ENCODE measurements at places on chromosomes 7 and 10. TPM values are rescaled to one million over a fixed set of nuclear protein-coding genes. Genes with fewer than 3 reads are reported as not detected.

- no peak for DNase-seq
These were observed 35.7 kb downstream of the SEMA3E start for GRCh38 chr7:83613232-83613631.

DNA sequence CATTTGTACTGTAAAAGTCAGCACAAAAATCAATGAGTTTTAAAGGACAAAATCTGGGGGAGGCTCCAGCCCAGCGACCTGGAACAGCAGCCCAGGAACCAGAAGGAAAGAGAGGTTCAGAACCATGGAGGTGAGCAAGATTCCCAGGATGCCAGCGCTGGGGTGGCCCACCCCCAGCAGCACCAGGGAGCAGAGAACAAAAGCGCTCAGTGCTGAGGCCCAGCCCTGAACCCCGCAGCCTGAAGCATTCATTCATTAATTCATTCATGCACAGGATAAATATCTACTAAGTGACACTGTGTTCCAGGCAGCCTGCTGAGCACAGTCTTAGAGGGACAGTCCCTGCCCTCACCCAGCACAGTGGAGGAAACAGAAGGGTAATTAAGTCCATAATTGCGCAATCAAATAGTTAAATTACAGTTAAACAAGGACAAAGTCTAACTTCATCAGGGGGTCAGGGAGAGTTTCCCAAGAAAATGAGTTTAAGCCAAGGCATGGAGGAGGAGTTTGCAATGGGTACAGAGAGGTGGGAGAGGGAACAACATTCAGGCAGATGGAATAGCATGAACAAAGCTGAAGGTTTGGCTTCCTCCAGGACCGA lies 202.3 kb downstream of the GRID1 start:
- DNase-seq: no peak

DNA sequence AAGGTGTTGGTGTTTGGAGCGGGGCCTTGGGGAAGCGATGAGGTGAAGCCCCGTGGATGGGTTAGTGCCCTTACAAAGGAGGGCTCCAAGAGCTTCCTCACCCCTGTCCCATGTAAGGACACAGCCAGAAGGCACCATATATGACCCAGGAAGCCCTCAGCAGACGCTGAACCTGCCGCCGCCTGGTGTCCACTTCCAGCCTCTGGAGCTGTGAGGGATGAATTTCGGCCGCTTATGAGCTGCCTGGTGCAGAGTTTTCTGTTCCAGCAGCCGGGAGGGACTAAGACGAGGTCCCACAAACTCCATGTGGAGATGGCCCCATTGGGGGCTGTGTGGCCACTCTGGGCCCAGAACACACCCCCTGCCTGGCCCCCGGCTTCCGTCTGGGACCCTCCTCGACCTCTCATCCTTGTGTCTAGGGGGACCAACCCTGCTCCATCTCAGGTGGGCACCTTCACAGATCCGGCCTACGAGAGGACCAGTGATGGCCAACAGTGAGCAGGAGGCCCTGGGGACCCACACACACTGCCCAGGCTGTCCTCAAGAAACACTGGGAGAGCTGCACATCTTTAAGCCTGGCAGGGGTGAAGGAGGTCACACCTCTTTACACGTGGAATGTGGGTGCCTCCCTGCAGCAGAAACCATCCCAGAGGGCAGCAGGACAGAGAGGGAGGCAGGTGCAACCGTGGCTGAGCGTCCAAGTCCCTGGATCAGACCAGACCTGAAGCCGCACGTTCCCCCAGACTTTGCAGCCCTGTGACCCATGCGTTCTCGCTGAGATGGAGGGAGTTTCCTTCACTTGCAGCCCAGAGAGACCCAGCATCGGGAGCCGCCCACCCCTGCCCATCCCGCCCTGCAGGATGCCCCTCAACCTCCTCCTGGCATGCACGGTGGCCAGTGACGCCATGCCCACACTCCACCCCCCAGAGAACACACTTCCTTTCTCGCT lies 96.1 kb downstream of the PDGFA start:
- no peak for DNase-seq

The TMEM248 gene
- 98.1 TPM for total RNA-seq

The PNLIPRP1 gene
- not detected for total RNA-seq

DNA sequence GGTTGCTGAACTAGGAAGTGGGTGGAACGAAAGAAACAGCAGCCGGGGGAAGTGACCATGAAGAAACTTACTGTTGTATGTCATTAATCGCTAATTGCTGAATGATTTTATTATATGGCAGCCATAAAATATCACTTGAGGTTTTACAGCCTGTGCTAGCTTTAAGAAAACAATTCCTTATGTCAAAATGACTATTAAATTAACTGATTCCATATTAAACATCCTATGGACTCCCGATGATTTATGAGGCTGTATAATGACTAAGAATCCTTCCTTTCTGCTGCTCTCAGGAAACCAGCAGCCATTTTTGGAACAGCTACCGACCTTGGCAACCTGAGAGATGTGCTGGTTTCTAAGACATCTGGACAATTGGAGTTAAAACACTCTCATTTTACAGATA lies 421.9 kb downstream of the SORCS3 start:
- DNase-seq: no peak

DNA sequence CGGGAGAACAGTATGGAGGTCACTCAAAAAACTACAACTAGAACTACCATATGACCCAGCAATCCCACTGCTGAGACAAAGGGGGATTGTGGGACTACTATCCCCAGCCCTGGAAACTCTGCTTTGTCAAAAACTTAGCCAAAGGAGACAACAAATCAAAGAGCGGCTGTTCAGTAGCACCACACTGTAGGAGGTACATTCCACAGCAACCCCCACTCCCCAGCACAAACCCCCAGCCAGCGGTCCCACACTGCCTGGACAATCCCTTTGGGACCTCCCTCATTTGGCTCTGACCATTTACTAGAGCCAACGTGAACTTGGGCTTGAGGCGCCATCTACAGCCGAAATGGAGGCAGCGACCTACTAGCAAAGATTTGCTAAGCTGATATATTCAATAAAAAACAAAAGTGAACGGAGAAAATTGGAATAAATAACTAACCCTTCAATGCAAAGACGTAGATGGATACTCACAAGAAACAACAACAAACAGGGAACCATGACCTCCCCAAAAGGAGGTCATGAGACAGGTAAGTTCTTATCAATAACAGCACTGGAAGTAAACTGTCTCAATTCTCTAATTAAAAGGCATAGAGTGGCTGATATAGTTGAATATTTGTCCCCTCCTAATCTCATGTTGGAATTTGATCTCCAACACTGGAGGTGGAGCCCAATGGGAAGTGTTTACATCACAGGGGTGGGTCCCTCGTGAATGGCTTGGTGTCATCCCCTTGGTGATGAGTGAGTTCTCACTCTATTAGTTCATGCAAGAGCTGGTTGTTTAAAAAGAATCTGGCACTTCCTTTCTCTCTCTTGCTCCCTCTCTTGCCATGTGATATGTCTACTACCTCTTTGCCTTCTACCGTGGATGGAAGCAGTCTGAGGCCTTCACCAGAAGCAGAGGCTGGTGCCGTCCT lies 119.0 kb upstream of the KCNMA1 start:
- no peak for DNase-seq

DNA sequence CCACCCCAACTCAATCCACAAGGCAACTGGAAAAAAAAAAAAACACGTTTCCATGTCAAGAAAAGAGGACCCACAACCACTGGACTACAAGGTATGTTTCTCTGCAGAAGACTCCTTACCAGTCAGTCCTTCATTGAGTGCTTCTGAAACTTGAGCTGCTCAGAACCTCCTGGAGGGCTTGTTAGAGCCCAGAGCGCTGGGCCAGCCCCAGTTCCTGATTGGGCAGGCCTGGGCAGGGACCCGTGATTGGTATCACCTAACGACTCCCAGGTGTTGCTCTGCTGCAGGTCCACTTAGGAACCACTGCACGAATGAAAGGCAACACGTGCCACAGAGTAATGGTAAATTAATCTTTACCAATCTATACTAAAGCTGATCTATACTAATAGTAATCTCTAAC lies 473 bp upstream of the CCDC201 start:
- no peak for DNase-seq

The CCNY gene
- total RNA-seq: 47.6 TPM

DNA sequence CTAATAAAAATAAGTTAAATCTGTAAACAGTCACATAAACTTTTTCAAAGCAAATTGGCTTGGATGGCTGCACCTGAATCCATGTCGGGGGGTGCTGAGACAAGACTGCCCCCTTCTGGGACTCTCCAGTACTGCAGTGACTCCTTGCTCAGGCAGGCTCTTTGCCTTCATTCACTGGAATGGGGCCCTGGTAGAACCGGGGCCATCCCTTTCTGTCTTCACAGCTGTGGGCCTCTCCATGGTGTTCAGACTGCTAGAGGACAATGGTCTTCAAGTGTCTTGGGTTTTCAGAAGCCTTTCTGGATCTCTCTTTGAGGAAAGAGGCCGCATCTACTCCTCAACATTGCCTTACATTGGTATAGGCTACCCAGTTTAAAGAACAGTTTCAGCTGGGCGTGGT lies 16.1 kb upstream of the IMPDH1 start:
- DNase-seq: peak; percentile 95

GRCh38 chr7:48245751-48246472 lies 74.7 kb downstream of the ABCA13 start:
- no peak for DNase-seq

The MTURN gene
- total RNA-seq: 122 TPM

- DNase-seq: no peak
These were observed 95.9 kb downstream of the DNMBP start for GRCh38 chr10:99913831-99914235.

GRCh38 chr7:26928703-26929347 lies 64.4 kb upstream of the SKAP2 start:
- no peak for DNase-seq

The PDE6C gene
- total RNA-seq: not detected

The RAMP3 gene
- total RNA-seq: 24.6 TPM

DNA sequence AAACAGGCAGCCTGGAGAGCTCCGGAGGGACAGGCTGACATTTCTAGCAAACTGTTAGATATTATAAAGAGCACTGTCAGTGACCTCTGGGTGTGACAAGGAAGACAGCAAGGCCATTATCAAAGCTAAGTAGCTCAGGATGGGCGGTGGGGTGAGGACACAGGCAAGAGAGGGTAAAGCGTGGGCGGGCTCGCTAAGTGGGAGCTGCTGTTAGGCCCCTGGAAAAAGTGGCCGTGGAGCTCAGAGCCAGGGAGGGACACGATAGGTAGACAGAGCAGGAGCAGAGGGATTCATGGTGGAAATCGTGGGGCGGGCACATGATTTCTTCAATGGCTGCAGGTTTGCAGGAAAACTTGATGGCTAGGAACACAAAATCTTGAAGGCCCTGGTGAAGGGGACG lies 51.4 kb upstream of the NPS start:
- no peak for DNase-seq

DNA sequence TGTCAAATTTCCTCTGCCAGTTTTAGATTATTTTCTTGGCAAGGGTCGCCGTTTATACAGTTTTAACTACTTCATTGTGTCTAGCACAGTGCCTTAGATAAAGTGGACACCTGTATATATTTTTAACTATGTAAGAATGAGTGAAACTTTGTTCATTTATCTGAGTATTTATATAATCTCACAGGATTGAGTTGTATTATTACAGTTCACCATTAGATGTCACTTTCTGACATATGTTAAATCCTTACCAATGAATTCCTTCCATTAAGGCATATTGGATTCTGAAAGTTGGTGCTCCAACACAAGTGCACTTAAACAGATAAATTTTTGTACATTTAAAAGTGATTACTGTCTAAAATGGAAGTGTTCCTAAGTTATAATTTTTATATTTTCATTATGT lies 43.0 kb downstream of the ZMYND11 start:
- DNase-seq: no peak

The OR2A12 gene
- total RNA-seq: not detected

- DNase-seq: no peak
These were observed 522.4 kb downstream of the PARD3 start for GRCh38 chr10:34292675-34293074.

The VWA2 gene
- not detected for total RNA-seq

The SLC39A12 gene
- 0.44 TPM for total RNA-seq

DNA sequence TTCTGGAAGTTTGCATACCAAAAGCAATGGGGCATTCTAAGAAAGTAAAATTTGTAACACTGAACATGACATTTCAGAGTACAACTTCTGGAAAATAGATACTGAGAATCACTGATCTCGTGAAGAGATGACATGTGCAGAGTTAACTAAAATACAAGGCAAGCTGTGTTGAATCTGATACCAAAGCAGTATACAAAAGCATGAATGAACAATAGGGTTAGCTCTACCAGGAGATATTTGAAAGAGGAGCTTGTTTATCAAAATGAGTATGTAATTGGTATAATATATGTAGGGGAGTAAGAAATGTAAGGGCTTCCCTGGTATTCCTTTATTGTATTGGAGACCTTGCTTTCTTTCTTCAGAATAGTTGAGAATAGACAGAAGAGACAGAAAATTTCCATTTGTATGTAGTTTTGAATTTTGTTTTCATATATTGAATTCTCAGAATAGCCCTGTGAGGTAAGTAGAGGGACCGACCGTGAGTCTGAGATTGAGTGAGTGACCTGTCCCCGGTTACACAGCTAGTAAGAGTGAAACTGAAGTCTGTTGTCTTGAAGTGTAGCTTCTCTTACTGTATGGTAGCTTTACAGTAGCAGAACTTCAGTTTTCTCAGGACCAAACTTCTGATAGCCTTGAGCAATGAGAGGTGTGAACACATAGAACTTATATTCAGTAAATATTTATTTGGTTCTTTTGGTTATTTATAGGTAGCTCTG lies 5.0 kb downstream of the HBP1 start:
- no peak for DNase-seq

DNA sequence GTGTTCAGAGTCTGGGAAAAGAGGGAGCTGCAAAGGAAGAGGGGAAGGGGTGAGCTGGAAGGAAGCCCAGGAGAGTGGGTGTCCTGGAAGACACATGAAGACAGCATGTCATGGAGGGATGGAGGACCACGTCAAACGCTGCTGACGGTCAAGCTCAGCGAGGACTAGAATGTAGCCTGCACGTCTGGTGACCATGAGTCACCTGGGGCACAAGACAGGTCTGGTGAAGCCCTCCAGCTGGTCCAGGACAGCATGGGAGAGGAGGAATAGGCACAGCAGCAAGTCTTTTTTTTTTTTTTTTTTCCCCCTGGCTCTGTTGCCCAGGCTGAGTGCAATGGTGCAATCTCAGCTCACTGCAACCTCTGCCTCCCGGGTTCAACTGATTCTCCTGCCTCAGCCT lies 19.6 kb upstream of the AMZ1 start:
- no peak for DNase-seq
